ENCODE measurements at places on chromosomes 5 and 9.

- DNase-seq: no peak
These were observed 67.7 kb downstream of the TENT4A start for GRCh38 chr5:6780802-6781391.

DNA sequence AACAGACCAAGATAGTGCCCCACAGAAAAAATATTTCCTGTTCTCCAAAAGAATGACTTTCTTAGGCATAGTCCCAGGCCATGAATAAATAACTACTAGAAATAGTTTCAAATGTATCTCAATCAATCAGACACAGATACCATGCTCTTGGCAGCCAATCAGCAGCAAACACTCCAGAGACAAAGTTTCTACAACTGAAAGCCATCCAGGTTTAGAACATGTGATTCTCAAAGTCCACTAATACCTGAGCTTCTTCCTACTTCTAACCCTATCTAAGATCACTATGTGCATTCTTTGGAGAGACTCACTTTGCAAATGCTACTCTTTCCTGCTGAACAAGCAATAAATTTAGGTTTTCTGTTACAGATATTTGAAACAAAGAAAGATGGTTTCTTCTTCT, 425.8 kb upstream of the GRIN3A start:
- DNase-seq: no peak

DNA sequence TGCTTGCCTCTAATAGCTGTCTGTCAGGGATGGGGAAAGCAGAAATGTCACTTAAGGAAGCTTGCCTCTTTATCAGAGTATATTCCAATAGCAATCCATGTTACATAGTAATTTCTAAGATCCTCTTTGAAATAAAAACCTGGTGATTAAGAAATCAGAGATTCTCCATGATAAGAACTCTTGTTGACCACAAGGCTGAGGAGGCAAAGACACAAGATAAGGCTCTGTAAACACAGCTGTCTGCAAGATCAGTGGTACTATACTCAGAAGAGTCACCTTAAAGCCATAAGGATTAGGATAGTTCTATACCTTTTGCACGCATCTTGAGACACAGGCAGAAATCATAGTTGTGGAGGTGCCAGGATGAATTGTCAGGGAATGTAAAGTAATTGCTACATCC, 40.3 kb downstream of the HEXB start:
- DNase-seq: no peak

GRCh38 chr9:127075624-127076372, 46.6 kb downstream of the ANGPTL2 start:
- DNase-seq: no peak

DNA sequence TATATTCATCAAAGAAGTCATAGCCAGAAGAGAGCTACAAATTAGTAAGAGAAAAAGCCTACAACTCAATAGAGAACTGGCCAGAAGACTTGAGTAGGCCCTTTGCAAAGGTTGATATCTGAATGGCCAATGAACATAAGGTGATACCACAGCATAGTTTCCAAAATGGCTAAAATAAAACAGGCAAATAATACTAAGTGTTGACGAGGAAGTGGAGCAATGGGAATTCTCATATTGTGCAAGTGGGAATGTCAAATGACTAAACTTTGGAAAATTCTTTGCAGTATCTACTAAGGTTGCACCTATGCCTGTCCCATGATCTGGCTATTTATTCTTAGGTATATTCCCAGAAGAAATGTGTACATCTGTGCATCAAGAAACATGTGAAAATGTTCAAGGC, 48.3 kb downstream of the BOD1 start:
- no peak for DNase-seq

DNA sequence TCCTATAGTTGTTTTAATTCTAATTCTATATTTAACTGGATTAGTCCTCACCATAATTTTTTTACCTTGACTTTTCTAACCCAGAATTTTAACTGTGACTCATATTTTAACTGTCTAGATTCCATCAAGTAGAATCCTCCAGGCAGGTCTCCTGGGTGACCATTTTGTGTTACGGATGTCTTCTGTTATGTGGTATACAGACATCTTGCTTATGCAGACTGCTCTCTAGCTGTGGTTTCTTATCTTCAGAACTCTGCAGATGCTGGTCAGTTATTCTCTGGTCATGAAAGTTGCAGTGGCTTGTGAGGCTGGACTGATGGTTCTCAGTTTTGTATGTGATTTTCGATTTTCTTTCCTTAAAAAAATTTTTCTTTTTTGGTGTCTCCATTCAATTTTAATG, 139.4 kb downstream of the ATG10 start:
- no peak for DNase-seq

- no peak for DNase-seq
These were observed 21.0 kb upstream of the C9orf40 start for GRCh38 chr9:74973714-74974113.

GRCh38 chr5:143196601-143197259, 206.8 kb downstream of the NR3C1 start:
- DNase-seq: no peak

- DNase-seq: no peak
These were observed 400.3 kb downstream of the ARHGEF28 start for GRCh38 chr5:74026310-74026709.

DNA sequence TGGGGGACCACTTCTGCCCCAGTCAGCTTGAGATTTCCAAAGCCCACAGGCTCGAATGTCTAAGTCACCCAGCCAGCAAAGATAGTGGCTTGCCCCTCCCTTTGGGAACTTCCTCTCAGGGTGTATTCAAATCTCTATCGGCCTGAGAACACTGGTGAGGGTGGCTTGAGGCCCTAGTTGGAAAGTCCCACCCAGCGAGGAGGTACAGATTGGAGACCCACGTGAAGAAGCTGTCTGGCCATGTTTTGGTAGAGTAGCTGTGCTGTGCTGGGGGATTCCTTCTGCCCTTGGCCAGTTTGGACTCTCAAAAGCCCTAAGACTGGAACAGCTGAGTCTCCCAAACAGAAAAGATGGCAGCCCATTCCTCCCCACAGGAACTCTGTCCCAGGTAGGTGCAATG, 172.7 kb upstream of the RIOK2 start:
- DNase-seq: no peak

DNA sequence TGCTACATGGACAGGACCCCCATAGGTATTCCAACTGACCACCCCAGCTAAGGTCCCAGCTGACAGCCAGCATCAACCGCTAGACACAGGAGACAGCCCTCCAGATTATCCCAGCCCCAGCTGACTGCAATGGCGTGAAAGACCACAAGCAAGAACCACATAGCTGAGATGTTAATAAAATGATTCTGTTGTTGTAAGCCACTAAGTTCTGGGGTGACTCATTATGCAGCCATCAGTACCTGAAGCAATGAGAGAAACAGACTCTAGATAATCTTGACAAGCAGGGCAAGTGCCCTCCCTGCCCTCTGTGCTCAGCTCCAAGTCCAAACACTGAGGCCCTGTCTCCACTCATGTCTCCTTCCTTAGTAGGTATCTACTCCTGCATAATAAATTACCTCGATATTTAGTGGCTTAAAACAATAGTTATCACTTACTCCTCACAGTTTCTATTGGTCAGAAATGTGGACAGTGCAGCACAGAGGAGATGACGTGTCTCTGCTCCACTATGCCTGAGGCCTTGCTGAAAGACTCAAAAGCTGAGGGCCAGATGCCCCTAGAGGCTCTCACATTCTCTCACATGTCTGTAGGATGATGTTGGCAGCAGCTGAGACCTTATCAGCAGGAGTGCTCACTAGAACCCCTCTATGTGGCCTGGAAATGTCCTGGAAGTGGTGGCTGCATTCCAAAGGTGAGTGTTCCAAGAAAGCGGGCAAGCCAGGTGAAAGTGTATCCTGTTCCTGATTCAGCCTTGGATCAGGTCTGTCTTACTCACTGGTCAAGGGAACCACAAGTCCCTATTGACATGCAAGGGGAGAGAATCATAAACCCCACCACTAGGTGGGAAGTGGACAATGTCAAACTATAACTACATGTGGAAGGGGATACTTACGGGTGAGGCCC, 2.5 kb downstream of the MGAT1 start:
- no peak for DNase-seq

DNA sequence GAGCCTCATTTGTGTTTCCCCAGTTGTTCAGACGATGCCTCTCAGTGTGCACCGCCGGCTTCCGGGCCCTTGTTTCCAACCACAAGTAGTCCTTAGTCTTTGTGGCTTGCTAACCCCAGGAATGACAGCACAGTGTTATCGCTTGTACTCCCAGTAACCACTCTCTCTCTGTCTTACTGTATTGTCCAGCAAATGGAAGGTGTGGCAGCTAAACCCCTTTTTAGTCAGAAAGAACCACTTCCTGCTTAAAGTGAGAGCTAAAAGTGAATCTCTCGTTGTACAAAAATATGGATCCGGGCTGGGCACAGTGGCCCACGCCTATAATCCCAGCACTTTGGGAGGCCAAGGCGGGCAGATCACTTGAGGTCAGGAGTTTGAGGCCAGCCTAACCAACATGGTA, 61.3 kb downstream of the ENC1 start:
- DNase-seq: no peak

GRCh38 chr5:3121813-3122212, 370.3 kb upstream of the IRX2 start:
- DNase-seq: no peak

- DNase-seq: no peak
These were observed 679 bp downstream of the SMC5 start for GRCh38 chr9:70259512-70259802.

Data from SK-N-MC (cell line).